ENCODE measurements at places on chromosomes 13 and 19.

- no peak for DNase-seq
Observed at GRCh38 chr19:19588546-19588945, 29.9 kb downstream of the PBX4 start.

- no peak for DNase-seq
Observed at GRCh38 chr19:18651733-18652132, 14.9 kb downstream of the KLHL26 start.

DNA sequence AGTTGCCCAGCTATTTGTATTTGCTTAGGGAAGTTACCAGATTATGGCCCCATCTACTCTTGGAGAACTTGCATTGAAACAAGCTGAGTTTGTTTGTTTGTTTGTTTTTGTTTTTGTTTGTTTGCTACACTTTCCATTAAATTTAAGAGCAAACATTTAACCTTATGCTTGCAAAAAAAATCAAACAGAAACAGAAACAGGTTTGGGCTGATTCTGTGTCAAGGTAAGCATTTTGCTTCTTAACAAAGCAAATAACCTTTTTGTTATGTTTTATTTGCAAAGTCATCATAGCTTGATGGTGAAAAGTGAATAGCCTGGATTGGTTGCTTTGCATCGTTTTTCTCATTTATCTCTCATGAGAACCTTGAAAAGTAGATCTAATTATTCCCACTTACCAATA lies 531.8 kb downstream of the EFNB2 start:
- no peak for DNase-seq

GRCh38 chr19:47152632-47153031 lies 22.0 kb downstream of the SAE1 start:
- no peak for DNase-seq

DNA sequence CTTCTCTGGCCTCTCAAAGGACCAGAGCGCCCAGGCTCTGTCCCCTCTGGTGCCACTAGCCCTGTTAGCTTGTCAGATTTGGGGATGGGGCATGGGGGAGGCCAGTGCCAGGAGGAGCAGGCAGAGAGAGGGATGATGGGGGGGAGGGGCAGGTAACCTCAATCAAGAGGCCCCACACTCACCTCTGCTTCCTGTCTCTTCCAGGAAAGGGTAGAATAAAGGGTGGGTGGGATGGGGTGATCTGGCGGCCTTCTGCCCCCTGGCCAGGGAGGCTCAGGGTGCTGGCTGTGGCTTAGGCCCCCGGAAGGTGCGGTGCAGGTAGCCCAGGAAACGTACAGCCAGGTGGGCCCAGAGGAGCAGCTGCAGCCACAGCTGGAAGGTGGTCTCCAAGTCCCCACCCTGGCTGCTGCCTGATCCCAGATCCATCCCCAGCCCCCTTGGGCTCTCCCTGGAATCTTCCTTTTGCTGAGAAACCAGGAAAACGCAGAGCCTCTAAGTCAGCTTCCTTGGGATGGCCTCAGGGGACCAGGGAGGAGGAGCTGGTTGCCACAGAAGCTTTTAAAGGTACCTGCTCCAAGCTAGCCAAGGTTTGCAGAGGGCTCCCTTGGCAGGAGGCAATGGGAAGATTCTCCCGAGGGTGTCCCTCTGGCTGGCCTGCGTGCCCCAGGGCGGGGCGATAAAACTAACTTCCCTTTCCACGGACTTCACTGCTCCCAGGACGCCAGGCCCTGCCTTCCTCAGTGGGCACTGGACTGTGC lies 5.3 kb downstream of the PRKACA start:
- DNase-seq: no peak

GRCh38 chr19:8387688-8388611 lies 2.2 kb upstream of the RAB11B start:
- DNase-seq: no peak

GRCh38 chr13:45584816-45585215 lies 30.7 kb downstream of the ERICH6B start:
- no peak for DNase-seq

DNA sequence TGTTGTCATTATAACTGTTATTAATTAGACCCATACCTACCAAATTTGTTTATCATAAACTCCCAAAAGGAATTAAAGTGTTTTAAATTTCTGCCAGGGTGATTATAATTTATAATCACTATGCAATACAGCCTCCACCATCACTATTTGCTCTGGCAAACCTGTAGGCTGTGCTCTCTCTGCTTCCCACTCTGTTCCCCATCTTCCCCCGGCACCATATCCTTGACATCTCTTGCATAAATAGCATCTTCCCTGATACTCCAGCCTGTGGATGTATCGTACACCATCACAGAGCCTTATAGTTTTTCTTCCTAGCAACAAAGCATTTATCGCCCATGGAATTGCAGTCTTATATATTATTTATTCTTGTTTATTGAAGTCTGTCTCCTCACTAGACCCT lies 181.5 kb upstream of the TSC22D1 start:
- no peak for DNase-seq

GRCh38 chr19:55462722-55463121 lies 1.3 kb upstream of the ISOC2 start:
- no peak for DNase-seq

Measured in NCI-H2081 treated with DMSO at 0.1 percent for 48 hours (cell line).